ENCODE measurements at places on chromosomes 5 and 9.
A peak's percentile ranks its signal among the peaks of the same experiment; 100 is the strongest.

DNA sequence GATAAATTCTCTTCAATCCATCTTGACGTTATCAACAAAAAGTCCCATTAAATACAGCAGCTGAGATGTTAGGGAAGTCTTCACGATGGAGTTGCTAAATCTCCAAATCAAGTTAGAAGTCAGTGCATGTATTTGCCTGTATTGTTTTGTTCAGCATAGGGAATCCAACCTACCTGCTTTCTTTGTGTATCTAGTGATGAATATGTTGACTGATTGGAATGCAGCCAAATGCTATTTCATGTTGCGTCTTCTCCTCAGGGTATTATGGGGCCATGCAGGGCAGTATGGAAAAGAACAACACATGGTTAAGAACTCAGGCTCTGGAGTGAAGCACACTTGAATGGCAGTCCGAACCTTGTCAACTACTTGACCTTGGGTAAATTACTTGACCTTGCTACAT, 529.5 kb upstream of the ZNF462 start:
- ATAC-seq = no peak

- no peak for ATAC-seq
These were observed 447.1 kb downstream of the LRRC70 start for GRCh38 chr5:63025679-63026078.

DNA sequence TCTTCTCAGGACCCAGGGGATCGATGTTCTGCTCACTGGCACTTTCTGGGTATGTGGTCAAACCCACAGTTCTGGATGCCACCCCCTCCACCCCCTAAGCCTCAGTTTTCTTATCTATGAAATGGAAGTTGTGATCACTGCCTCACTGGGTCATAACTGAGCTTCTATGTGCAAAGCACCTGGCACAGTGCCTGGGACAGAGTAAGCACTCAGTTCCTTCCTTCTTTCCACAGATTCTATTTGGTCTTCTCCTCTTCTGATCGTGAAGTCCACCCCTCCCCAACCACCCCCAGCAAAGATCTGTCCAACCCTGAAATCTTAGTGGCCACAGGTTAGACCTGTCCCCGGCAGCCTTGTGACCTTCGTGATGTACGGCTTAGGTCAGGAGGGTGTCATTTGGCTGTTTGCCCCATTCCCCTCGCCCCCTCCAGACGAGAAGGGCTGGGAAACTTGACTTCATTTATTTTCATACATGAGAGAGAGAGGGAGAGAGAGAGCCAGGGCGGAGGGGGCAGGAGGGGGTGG, 181.4 kb downstream of the FGF18 start:
- peak; percentile 36 for ATAC-seq

- ATAC-seq = no peak
These were observed 831 bp upstream of the TBC1D9B start for GRCh38 chr5:179908528-179908927.

GRCh38 chr5:131953969-131954368, 8.5 kb upstream of the MEIKIN start:
- peak; percentile 70 for ATAC-seq

DNA sequence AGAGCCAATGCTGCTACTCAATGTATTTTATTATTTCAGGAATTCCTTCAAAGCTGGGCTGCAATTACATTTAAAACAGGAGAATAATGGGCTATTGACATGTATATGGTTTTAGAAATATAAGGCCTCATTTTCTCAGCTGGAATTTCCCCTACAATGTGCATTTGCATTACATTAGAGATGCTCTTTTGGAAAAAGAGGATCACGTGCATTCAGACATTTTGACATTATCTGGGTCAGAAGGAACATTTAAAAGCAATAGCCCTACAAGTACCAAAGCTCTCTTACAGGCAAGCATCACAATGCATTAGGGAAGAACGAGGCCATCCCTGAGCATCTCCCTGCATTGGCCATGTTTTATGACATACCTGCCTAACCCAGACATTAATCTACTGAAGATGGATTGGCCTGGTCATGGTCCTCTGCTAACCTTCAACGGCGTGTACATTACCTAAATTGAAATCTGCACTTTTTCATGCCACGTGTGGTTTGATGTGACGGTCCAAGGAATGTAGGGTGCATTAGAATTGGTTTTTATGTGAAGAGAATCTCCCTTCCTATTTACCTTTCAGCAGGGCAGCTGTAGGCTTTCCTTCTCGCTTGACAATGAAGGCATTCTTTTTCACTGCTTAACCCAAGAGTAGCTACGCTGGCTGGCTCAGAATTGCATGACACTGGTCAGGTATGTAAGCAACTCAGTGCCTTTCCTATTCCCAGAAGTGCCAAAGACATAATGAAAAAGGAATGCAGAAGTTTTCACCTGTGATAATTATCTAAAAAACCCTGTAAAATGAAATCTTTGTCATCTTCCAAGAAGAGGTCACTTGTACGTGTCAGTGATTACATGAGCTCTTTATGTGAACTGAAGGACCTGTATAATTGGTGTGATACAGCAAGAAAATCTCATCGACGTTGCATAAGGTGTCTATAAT, 212.3 kb upstream of the MPDZ start:
- ATAC-seq = no peak

DNA sequence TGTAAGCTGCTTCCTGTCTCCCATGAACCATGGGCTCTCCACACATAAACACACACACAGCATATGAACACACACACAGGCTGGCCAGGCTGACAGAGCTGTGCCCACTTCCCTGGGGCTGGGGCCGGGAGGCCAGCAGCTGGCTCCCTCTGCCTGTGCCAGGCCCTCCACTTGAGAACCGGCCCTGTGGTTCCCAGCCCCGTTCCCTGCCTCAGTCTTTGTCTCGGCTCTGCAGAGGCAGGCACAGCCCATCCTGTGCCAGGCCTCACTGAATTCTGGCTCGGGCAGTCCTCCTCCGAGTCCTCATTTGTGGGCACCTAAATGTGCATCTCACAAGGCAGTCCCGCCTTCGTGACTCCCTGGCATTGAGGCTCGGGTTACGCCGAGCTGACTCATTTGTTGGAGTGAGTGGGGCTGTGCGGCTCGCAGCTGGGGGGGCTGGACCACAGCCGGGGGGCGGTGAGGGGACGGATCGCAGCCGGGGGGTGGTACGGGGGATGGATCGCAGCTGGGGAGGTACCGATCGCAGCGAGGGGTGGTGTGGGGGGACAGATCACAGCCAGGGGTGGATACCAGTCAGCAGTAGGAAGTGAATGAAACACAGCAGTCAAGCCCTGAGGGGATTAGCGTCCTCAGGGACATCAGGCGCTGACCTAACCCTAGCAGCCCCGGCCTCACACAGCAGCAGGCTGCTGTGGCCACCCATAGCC, 72.3 kb downstream of the PSMB7 start:
- ATAC-seq = no peak

DNA sequence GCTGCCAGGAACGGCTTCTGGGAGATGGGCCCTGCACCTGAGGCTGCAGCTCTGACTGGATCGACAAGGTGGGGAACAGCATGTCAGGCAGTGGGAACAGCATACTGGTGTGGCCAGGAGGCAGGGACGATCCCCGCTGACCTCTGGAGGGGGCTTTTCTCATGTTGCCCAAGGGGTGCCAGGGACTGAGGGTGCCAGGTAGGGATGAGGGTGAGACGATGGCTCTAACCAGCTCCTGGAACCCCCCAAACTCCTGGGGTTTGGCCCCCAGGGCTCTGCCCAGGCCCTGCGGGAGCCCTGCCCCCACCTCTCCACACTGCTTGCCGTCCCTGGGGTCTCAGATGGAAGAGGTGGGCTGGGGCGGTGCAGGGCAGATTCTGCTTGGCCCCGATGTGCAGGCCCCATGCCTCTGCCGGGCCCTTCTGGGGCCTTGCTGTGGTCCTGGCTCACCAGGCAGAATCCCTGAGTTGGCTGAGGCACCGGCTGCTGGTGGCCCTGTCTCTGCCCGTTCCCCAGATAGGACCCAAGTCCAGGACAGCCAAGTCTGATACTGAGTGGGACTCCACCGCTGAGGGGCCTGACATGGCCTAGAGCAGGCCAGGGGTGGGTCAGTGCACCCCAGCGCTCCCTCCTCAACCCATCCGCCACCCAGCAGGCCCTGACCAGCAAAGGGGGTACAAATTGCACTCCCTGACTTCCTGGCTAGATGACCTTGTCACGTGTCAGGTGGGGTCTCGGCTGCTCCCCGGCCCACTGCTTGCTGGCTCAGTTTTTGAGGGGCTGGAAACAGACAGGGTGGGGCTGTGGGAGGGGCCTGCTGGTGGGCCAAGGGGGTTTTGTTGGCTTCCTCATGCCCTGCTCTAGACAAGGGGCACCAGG, 28.4 kb upstream of the RNF130 start:
- ATAC-seq = no peak

GRCh38 chr9:76932757-76933156, 26.8 kb upstream of the PRUNE2 start:
- no peak for ATAC-seq

DNA sequence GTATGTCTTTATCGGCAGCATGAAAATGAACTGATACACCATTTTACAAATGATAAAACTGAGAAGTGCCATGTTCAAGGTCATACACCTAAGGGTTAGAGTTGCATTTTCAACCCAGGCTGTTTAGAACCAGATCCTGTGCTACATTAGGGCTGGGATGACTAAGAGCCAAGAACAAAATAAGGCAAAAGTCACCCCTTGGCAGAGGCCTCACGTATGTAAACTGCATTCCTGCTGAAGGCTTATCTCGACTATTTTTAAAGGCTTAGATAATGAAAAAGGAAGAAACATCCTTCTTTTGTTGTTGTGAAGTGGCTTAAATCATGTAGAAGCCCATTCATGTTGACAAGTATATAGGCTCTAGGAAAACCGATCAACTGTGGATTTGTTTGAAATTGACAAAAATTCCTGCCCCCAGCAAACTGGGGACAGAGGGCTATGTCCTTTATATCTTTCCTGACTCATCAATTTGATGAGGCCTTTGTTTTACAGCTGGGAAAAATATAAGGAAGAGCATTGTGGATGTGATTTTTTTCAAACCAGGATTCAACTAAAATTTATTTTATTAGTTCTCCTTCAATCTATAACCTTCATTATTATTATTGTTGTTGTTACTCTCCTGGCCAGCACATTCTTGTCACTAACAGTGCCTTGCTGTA, 196.5 kb downstream of the SNX18 start:
- no peak for ATAC-seq

DNA sequence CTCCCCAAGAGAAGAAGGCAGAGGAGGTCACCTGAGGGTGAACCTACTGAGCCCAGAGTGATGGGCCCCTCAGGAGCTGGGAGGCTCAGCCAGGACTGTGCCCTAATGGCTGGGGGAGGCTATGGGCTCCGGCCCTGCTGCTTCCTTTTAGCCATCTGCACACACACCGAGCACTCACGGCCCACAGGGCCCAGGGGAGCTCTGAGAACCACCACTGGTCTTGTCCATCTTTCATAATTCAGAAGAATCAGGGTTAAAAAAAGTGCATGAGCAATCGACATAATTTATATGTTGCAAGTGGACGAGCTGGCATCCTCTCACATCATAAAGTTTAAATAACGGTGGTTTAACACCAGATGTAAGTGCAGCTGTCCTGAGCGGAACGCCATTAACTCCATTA, 162.1 kb downstream of the FSTL4 start:
- no peak for ATAC-seq

DNA sequence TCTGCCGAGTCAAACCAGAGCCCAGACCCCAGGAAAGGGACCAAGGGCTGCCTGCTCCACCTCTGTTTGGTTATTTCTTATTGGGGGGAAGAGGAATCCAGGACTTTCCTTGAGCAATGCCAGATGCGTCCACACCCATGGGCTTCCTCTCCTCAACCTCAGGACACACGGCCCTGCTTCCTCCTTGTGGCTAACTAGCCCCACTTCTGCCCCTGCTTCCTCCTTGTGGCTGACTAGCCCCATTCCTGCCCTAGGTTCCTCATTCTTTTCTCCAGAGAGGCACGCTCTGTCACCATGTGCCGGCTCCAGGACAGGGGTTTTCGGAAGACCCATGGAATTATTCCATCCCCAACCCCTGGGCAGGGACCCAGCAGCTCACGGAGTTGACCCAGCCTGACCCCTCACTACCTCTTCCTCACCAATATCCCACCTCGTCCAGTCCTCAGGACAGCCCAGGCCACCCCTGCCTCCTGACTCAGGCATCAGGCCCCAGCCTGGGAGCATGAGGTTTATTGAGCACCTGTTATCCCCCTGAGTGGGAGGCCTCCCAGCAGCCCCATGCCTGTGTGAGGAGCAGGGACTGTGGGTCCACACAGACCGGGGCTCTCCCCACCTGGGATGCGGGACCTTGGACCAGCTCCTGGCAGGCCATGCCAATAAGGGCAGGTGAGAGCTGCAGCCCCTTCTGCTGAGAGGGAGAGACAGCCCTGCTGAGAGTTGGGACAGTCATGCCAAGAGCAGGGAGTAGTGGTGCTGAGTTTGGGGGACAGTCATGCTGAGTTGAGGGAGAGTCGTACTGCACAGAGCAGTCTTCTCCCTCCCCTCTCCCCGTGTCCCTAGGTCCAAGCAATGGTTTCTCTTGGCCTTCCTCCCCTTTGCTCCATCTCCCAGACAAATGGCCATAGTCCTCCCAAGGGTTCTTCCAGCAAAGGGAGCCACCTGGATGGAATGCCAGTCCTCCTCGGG, 11.8 kb upstream of the FCN1 start:
- ATAC-seq = no peak

- ATAC-seq = no peak
These were observed 339.6 kb upstream of the SGCD start for GRCh38 chr5:155987265-155987810.

GRCh38 chr5:133430095-133430494, 182.2 kb downstream of the FSTL4 start:
- no peak for ATAC-seq

GRCh38 chr5:120139039-120139438, 325.1 kb upstream of the PRR16 start:
- ATAC-seq = no peak

- no peak for ATAC-seq
These were observed 220.5 kb downstream of the SLIT3 start for GRCh38 chr5:169080448-169080911.

DNA sequence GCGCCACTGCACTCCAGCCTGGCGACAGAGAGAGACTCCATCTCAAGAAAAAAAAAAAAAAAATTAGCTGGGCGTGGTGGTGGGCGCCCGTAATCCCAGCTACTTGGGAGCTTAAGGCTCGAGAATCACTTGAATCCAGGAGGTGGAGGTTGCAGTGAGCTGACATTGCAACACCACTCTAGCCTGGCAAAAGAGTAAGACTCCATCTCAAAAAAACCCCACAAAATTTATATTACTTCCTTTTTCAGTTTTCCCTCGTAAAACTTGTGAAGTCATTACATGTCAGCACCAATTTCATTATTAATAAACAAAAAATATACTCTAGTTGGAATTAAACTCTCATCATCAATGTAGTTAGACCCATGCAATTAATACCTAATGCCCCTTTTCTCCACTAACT, 43.9 kb downstream of the SHLD3 start:
- ATAC-seq = no peak

GRCh38 chr9:107136296-107136695, 146.8 kb upstream of the RAD23B start:
- no peak for ATAC-seq

DNA sequence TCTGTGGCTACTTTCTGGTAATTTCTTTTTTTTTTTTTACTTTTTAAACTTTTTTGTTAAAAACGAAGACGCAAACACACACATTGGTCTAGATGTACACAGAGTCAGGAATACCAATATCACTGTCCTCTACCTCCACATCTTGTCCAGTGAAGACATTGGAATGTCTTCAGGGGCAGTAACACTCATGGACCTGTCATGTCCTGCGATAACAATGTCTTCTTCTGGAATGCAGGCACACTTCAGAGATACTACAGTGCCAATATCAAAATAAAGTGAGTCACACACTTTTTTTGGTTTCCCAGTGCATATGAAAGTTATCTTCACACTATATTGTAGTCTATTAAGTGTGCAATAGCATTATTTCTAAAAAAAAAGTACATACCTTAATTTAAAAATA, 175.9 kb downstream of the ARRDC3 start:
- no peak for ATAC-seq
